Left lung (tissue), 14 donors: ENCODE measurements at places on chromosomes 13 and 19.

GRCh38 chr19:55692681-55693081, 17.7 kb downstream of the EPN1 start:
- peak; percentile 72 for DNase-seq

DNA sequence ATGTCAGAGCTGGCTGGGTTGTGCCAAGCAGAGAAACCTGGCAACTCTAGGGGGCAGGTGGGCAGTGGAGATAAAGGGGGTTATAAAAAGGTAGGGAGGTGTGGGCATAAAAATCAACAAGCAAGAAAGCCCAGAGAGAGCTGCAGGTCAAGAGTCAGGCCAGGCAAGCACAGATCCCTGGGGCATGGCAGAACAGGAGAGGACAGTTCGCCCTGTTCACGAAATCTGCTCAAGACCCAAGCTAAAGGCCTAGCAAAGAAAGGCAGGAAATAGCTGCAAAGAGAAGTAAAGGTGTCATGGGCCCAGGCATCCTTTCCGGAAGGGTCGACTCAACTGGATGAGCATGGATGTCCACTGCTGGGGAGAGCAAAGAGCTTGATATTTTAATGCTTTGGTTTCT, 3.4 kb downstream of the MBNL2 start:
- no peak for DNase-seq

- DNase-seq, result peak; percentile 47
Observed at GRCh38 chr13:30881191-30881651, 24.9 kb upstream of the MEDAG start.

DNA sequence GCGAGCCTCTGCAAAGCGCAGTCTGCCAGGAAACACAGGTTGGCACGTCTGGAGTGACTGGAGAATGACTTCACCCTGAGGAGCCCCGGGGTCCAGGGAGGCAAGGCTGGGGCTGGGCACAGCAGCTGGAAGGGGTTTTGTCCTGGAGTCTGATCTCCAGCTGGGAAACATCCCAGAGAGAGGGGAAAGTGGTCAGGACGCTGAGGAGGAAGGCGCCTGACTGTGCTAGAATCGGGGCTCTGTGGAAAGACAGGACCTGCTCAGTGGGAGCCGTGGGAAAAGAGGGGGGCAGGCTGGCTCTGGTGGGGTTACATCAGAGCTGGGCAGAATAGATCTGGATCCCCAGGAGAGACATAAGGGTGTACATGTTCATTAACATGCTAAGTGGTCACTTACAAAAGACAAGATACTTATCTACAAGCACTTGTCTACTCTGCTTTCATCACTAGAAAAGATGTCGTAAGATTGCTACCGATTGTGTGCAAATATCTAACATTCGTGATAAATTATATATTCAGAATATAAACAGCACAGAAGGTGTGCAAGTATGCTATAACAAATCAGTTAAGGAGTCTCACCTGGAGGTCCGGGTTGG, 106.6 kb downstream of the COL4A1 start:
- no peak for DNase-seq

DNA sequence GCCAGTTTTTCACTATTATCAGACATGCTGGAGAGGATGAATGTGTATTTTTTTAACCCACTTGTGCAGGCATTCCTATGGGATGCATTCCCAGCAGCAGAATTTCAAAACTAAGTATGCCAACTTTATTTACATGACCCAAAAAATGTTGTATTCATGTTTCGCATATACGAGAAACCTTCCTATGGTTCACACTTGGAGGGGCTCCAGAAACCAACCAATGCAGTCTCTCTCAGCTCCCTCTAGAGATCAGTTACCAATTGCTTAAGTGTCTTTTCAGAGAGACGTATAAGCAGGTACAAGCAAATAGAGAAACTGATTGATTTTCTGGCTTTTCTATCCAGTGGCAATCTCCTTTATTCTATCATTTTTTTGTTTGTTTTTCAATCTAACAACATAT, 5.5 kb upstream of the PTOV1 start:
- DNase-seq, result no peak

DNA sequence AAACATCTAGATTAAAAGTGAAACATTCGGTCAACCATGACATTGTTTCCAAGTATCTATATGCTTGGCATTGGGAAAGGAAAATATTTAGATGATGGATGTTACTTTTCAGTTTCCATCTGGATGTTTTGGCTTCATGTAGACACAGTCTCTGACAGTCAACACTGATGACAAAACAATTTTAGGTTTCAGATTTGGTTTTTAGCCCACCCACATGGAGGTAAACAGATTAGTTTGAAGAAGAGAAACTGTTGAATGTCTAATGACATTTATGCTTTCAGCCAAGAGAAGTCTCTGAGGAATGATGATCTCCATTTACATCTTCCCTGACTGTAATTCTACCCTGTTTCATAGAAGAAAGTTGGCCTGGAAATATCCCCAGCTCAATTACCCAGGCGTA, 379.1 kb downstream of the SLITRK6 start:
- peak; percentile 19 for DNase-seq

- no peak for DNase-seq
Observed at GRCh38 chr19:21109116-21109515, 27.1 kb downstream of the ZNF714 start.

DNA sequence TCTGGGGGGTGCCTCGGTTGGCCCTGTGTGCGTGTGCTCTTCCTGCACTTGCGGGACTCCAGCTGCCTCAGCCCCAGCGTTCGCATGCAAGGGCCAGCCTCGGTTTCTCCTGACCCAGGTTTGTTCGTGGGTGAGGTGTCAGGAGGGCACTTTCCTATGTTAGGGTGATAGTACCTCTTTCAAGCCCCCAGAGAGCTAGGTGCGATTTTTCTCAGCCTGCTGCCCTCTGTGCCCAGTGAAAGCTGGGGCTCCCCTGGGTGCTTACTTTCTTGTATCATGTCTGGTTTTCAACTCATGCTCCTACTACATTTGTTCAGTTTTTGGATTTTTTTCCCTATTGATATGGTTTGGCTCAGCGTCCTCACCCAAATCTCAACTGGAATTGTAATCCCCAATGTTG, 289.2 kb downstream of the TEX29 start:
- no peak for DNase-seq

DNA sequence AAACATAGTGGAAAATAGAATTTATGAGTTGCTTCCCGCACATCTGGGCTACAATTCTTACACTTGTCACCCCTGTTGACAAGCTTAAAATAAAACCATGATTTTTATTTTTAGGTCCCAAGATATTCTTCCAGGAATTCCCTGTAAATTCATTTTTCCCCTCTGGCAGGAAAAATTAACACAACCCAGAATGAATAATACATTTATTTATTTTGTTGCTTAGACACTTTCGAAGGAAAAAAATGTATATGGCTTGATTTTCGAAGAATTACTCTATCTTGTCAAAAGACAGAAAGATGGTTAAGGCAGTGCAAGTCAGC, 74.4 kb downstream of the LHFPL6 start:
- DNase-seq, result no peak

GRCh38 chr13:29897102-29897501, 46.7 kb upstream of the UBL3 start:
- no peak for DNase-seq

DNA sequence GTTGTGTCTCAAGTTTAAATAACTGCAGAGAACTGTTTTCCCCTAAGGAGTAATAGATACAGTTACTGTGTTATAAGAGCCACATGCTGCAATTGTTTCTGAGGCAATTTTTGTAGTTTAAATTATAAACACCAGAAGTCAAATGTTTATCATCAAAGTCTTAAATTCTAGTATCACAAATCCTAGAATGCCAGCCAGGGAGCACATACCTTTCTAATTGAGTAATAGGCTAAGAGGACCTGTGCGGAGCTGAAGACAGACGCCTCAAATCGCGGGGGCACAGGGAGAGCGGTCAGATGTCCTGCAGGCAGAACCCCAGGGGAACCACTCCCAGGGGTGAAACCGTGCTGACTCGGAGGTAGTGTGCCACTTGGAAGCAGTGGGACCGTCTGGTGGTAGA, 65.2 kb upstream of the TNFRSF19 start:
- DNase-seq, result no peak

DNA sequence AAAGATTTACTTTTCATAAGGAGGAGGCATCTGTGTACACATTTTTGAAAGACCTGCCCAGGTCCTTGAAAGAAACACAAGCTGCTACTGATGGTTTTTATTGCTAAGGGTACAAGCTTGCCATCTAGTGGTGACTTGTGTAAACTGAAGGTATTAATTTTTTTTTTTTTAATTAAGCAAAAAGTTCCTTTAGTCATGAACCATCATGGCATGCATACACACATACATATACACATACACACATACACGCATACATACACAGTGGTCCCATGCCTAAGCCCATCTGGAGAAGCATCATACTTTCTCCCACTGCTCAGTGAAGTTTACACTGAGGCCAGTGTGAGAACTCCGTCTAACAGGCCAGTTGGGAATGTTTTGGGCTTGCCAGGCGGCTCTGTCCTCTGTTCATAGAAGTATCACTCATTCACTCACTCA, 312.5 kb downstream of the DCLK1 start:
- no peak for DNase-seq

DNA sequence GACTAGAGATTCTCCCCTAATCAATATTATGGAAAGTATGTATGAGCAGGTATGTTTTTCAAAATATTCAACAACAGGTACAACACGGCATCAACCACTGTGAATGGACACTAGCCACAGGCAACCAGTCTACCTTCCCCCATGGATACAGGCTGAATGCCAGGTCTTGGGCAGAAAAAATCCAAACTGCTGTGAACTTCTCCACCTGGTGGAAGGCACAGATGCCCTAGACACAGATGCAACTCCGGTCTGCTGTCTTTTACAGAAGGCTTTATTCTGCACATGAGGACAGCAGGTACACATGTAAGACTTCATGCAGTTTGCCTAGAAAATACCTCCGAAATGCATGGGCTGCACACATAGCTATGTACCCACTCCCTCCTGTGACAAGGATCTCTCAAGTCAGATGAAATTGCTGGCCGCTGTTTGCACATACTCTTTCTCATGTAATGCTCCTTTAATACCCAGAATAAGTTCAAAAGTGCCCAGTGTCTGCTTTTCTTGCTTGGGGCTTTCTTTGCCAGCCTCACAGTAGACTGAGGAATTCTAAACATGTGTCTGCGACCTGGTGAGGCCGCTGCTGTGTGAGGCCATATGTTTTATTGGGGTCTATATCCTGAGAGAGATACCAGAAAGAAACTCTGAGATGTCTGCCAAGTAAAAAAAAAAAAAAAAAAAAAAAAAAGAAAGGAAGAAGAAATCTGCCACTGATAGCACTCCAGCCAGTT, 325.9 kb downstream of the FOXO1 start:
- no peak for DNase-seq

DNA sequence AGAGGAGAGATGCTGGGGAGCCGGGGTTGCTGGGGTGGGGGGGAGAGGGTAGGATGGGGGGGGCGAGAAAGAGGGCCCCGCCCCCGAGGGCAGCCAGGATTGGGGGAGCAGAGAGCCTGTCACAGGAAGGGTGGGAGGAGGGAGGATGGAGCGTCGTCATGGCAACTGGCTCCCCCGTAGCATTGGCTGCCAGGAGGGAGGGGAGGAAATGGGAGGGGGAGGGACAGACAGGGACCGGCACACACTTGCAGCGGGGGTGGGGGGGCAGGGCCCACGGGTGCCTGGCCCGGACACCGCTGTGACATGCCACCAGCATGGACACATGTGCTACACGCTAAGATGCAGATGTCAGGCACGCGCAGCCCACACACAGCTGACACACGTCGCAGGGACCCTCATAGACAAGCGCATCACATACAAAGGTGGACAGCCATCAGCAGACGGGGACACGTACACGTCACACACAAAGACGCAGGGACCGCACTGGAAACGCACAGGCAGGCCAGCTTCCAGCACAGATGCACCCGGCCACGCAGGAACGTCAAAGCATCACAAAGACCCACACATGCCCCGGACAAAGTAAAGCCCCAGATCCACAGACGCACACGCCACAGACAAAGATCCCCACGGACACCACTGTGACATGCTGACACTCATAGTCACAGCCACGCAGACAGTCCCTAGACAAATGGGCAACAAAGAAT, at the start of gene LMTK3:
TSS of gene LMTK3 (minus strand) at position 36 of the 704 bp plus-strand sequence. CDS start 259 bp downstream, outside the sequence.
- DNase-seq, result no peak

DNA sequence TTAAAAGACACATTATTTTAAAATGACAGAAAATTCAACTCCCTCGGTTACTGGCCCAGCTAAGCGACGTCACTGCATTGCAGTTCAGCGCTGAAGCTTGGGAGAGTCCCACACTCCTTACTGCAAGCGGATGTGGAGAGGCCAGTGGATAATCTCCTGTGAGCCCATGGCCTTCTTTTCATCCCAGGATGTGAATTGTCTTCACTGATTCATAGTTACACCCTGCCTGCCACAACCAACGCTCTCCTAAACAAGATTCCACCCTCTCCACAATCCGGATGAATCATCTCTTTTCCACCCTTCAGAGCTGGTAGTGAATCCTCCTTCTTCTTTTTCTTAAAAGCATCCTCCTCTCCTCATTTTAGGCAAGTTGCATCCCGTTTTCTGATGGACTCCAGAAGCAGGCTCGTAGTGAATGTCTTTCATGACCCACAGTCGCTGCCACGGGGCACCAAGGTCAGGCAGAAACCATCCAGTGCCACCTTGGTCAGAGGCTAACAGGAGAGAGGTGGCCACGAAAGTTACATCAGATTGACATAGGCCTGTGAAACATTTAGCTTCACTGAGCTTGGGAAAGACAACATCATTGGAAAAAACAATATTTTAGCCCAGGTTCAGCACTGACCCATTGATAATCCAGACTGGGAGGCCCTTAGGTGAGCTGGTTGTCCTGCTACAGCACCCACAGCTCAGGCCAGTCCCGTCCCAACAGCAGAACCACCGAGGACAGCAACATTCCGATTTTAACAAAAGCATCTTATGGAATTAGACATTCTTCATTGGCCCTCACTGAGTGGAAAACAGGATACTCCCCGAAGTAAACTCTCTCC, 2.0 kb downstream of the GJB2 start:
- no peak for DNase-seq

GRCh38 chr13:73851104-73851503, 283.1 kb downstream of the KLF12 start:
- DNase-seq, result no peak

- DNase-seq, result no peak
Observed at GRCh38 chr13:102347490-102347889, 54.4 kb downstream of the FGF14 start.
